ENCODE measurements at places on chromosomes 5 and 9. TPM values are rescaled to one million over a fixed set of nuclear protein-coding genes. Genes with fewer than 3 reads are reported as not detected.

Gene FCN2
- not detected for total RNA-seq

Gene SLC4A9
- 0.76 TPM for total RNA-seq

Gene SLC1A3
- 45.9 TPM for total RNA-seq

Gene ISCA1
- total RNA-seq: 36.5 TPM

Gene CHSY3
- 0.98 TPM for total RNA-seq

DNA sequence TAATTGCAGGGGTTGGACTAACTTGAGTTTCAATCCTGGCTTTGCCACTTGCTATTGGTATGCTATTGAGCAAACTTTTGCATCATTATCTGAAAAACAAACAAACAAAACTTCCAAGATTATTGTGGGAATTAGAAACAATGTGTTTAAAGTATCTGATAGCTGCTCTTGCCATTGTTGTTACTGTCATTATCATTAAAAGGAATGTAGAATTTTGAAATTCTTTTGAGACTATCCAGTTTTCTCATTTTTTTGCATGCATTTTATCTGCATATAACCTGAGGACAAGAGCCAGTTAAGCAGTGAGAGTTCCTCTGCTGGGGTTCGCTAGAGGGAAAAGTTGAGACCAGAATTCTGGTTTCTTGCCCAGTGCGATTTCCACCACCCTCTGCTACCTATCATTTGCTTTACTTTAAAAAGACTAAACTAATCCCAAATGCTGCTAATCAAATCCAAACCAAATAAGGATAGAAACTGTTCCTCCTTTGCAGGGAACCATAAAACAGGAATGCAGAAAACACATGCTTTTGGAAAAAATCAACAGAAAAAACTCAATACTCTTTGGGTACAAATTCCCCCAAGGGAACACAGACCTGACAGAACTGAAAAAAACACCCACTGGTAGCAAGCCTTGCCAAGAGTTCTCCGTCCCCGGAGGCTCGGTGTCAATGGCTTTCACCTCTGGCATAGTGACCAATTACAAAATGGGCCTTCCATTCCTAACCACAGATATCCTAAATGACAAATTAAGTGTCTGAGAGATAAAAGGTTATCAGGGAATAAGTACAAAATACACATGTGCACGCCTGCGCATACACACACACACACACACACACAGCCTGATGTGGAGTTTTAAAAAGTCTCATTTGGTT lies 373.7 kb downstream of the ARL15 start:
- no peak for DNase-seq

DNA sequence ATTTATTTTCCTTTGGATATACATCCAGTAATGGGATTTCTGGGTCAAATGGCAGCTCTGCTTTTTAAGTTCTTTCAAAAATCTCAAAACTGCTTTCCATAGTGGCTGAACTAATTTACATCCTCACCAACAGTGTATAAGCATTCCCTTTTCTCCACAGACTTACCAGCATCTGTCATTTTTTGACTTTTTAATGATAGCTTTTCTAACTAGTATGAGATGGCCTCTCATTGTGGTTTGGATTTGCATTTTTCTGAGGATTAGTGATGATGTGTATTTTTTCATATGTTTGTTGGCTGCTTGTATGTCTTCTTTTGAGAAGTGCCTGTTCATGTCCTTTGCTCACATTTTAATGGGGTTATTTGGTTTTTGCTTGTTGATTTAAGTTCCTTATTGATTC lies 90.0 kb upstream of the HMHB1 start:
- DNase-seq: no peak

DNA sequence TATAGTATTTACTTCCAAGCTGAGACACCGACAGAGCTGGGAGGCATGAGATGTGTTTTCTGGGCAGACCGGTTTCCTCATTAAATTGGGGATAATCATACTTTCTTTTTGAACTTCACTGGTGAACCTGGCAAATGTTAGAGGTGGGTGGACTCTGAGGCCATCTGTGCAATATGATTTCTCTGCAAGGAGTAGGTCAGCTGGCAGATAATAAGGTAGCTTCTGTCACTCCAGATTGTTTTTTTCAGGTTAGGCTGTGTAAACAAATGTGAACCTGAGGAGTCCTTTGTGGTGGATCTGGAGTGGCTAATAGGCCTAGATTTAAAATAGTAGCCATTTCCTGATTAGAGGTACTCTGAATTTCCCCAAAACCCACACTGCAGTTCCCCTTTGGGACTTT lies 75.4 kb upstream of the S1PR3 start:
- no peak for DNase-seq

- DNase-seq: no peak
These were observed 70.8 kb upstream of the GPR151 start for GRCh38 chr5:146586752-146587151.
